ENCODE measurements at places on chromosomes 16 and 17.

DNA sequence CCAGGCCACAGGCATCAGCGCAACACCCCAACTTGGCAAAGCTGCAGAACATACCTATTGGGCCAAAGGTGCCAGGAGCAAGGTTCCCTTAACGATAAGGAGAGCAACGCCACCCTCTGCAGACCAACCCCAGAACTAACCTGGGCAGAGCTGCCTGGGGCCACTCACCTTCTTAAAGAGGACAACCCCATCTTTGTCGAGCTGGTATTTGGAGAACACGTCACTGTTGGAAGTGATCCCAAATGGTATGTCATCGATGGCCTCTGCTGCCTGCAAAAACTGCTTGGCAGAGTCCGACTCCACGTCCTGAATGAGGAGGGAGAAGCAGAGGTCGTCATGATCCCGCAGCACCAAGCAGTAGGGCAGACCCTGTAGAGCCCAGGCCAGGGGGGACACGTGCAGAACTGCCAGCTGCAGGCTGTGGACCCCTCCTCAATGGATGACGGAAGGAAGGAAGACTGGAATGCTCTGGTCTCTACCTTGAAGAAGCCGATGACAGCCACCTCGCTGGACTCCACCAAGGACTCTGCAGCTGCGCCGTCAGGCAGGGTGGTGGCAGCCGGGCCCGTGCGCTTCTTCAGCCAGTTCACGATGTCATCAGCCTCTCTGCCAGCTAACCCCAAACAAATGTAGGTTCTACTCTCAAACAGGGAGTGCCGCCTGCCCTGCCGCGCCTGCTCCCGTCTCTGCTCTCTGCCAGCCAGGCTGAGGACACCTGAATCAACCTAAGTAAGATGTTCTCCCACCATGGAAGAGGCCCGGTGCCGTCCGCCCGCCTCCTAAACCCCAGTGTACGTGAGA, 5.2 kb downstream of the P4HB start:
- no peak for DNase-seq

- peak; percentile 97 for DNase-seq
Measured at GRCh38 chr16:65547772-65548446, 426.0 kb upstream of the CDH11 start.

DNA sequence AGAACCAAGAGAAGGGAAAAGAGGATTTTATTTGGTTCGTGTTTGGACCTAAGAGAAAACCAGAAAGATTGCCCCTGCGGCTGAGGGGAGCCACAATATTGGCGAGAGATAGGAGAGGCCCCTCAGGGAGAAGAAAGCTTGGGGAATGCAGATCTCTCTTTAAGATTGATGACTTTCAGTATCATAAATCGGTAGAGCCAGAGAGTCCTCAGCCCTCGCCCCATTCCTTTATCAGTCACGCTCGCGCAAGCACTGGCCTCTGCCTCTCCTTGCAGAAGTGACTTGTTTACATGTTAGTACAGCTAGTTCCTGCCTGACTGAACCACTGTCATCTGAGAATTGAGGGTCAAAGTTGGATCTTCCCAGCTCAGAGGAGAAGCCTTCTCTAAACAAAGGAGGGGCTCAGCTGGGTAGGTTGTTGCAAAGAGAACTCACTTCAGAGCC, 21.5 kb upstream of the KRT19 start:
- no peak for DNase-seq

- DNase-seq, result no peak
Measured at GRCh38 chr17:68453991-68454665, 3.2 kb downstream of the WIPI1 start.

DNA sequence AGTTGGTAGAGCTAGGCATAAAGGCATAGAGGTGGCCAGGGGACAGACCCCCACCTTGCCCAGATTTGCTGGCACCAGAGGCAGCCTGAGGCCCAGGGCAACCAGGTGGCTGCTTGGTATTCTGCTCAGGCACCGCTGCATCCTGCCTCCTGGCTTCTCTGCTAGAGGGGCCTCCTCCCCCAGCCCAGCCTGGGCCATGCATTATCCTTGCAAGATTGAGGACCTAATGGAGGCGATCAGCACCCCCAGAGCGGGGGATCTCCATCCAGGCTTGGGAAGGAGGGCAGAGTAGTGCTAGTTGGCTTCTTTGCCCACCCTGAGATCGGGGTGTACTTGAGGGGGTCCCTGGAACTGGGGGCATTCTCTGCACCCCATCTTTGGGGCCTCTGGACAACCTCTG, 23.8 kb downstream of the CDK5RAP3 start:
- no peak for DNase-seq
